Stimulated activated CD4-positive, alpha-beta T cell treated with anti-CD3 and anti-CD28 coated beads, Interleukin-1b, Interleukin-23, amount 100 ng/mL, for 48 hours (primary cell): ENCODE measurements at places on chromosomes 12 and 14.

DNA sequence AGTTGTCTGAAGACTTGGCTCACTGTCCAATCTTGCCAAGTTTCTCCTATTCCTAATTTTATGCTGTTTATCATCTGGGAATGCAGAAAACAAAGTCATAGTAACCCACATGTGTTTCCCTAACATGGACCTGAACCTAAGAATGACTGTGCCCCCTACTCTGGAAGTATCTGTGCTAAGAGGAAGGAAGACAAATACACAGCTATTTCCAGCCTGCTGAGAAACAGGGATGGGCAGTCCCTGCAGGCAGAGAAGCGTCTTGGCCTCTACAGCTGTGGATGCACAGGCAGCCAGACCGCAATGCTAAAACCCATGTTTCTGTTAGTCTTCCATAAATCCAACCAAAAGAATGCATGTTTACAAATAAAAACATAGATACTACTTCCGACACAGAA is 56.2 kb downstream of the DUSP16 start:
- DNase-seq, result no peak

DNA sequence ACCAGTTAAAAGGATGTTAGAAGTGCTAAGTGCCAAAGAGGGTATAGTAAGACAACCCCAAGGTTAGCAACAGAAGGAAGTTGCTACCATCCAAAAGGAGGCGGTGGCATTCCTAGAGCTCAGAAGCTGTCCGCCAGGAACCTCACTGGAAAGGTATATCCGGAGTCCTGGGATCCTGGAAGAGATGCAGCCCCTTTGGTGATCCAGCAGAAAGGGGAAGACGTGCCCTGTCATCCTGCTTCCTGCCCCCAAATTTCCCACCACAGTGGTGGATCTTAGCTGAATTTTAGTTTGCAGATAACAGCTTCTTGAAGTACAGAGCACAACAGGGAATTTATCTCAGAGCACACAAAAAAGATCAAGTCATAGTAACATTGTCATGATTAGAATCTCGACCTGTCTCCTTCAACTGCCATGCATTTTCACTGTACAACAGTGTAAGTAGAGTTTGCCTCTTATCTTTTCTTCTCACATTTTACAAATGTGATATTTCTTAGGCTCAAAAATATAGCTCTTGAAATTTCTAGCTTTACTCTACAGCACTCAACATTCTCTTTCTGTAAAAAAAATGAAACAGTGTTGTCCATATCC is 526.3 kb downstream of the SOX5 start:
- DNase-seq, result no peak

GRCh38 chr12:47773858-47774580 is 981 bp downstream of the SLC48A1 start:
- no peak for DNase-seq

- no peak for DNase-seq
Observed at GRCh38 chr14:100328495-100329163, 5.5 kb downstream of the SLC25A47 start.

DNA sequence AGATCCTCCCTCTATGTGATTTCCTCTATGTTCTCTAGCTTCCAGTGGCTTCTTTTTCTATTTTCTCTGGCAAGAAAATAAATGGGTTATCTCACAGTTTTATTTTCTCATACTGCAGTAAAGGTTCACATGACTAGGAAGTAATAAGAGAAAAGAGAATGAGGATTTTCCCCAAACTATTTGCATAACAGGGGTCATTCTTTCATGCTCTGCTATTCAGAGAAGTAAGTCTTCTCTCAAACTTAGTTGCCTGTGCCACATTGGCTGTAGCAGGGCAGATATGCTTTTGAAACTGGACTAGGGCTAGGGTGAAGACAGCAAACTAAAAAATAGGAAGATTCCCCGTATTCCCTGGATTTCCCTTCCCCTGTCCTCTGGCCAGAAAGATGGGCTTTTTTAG is 57.4 kb downstream of the ACSM4 start:
- DNase-seq, result no peak

GRCh38 chr14:75470238-75470797 is 42.5 kb downstream of the JDP2 start:
- DNase-seq, result no peak

DNA sequence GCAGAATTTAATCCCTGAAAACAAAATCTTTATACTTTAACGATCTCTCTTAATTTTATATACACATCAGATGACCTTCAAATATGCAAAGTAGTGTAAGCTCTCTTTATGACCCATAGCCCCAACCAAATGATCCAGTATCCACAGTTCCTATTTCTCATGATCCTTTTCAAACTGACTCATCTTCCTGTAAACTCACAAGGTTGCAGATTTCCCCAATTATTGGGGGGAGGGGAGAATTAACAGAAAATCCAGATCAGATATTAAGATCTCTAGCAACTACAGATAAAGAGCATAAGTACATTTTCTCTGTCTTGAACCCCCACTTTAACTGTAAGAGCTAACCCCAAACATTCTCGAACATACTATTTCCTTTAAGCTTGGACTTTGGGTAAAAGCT is 12.5 kb downstream of the GNS start:
- DNase-seq, result no peak

DNA sequence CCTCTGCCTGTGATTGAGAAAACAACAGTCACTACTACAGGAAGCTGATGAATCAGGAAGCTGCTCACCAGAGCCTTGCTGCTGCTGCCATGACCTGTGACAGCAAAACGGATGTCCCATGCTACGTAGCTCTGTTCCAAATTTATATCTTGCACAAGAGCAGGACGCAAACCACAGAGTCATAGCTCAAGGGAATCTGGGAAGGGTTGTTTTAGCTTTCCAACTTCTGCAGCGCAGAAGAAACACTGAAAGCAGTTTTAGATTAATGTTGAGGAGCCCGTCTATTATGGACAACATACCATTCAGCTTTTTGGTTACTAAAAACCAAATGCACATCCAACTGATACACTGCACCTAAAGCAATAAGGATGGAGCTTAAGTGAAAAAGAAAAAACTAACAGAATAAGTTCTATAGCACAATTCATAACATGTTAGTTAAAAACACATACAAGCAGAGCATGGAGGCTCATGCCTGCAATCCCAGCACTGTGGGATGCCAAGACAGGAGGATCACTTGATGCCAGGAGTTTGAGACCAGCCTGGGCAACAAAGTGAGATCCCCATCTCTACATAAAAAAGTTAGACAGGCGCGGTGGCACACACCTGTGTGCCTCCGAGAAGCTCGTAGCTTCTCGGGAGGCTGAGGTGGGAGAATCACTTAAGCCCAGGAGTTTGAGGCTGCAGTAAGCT is 1.7 kb upstream of the ANKRD33 start:
- DNase-seq, result peak; percentile 52

DNA sequence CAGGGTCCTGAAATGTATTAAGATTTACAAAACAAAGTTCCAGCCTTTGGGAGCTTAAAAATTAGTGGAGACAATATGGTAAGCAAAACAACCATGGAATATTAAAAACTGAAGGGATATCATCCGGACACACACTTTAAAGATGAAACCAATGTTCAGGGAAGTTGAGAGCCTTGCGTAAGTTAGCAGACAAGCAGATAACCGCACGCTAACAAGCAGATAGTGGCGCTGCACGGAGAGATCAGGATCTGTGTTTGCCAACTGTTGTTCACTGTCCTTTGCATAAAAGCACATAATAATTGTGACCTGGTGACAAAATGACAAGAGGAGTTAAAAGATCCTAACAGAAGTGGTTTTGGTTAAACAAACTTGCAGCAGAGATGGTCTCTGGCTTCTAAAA is 14.3 kb upstream of the TMEM229B start:
- DNase-seq, result no peak

- DNase-seq, result no peak
Observed at GRCh38 chr14:70121521-70121920, 67.2 kb downstream of the SLC8A3 start.

DNA sequence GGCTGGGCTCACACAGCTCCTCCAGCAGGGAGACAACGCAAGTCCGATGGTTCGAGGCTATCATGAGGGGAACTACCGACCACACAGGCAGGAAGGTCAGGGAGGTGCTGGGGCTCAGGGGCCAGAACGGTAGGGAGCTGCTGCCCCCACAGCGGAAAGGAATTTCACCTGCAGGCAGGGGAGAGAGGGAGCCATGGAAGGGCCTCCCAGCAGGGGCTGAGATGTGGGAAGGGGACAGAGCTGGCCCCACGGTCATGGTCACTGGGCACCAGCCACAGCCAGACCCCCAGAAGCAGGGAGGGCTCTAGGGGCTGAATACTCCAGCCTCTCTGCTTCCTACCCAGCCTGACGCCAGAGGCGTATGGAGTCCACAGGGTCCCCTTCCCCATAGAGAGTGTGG is 103.1 kb downstream of the SCARB1 start:
- no peak for DNase-seq

DNA sequence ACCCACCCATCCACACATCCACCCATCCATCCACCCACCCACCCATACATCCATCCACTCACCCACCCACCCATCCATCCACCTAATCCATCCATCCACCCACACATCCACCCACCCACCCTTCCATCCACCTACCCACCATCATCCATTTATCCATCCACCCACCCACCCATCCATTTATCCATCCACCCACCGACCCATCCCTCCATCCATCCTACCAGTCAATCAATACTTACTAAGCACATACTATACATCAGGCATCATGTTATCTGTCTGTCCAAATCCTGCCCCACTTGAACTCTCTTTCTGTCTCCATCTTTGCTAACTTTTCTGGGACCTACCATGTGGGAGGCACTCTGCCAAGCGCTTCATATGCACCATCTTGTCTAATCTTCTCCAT is 15.4 kb downstream of the GALNT9 start:
- DNase-seq, result no peak

DNA sequence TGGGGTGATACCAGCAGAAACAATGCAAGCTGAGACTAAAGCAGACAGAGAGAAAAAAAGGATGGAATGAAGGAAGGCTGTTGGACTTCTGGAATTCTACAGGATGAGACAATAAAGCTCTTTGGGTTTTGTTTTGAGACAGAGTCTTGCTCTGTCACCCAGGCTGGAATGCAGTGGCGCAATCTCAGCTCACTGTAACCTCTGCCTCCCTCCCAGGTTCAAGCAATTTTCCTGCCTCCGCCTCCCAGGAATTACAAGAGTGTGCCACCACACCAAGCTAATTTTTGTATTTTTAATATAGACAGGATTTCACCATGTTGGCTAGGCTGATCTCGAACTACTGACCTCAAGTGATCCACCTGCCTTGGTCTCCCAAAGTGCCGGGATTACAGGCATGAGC is 115.4 kb downstream of the EXOC5 start:
- no peak for DNase-seq

DNA sequence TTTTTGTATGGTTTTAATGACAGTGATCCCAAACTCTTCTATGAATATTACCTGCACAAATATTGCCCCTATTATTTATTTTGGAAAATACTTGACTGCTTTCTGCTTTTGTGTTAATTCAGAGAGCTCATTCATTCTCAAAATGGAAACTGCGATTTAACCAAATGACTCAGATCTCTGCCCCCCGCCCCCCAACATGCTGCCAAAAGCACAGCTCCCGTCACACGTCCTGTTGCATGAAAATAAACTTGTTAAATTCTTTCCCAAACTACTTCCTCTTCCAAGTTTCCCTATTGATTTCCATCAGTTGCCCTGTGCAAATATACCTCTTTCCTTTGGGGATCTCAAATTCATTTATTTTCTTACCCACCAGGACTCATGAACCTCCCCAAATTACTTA is 18.0 kb upstream of the NRDE2 start:
- no peak for DNase-seq

GRCh38 chr14:96905825-96906224 is 108.6 kb downstream of the VRK1 start:
- DNase-seq, result no peak

GRCh38 chr12:89678225-89678624 is 30.4 kb downstream of the ATP2B1 start:
- DNase-seq, result no peak

- DNase-seq, result no peak
Observed at GRCh38 chr12:108745641-108746040, 14.3 kb upstream of the CORO1C start.

DNA sequence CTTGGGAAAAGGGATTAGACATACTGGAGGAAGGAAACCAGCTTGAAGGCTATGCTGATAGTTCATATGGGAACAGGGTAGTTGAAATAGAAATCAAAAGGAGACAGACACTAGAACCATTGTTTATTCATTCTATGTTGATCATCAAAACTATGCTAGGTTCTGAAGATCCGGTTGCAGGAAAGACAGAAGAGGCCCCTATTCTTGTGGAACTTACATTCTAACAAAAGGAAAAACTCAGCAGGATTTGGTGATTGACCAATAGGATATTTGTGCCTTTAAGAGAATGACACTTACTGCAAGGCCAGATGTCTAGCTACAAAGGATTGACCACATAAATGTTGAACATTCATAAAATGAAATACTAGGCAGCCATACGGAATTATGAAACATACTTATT is 179.2 kb downstream of the AKAP6 start:
- DNase-seq, result no peak

DNA sequence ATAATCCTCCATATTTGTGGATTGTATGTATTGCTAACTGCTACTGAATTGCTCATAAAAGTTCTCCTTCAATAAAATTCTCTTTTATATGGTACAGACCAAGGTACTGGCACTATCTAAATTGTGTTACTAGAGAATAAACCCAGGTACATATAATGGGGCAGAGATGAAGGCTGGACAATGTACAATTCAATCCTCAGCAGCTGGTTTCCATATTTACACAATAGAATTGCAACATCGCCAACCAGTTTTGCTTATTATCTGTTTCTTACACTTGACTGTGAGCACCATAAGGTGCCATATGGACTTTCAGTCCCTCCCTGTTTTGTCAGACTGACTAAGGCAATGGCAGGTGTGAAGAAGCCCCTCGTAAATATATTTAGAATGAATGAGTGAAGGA is 18.1 kb downstream of the KITLG start:
- DNase-seq, result no peak

DNA sequence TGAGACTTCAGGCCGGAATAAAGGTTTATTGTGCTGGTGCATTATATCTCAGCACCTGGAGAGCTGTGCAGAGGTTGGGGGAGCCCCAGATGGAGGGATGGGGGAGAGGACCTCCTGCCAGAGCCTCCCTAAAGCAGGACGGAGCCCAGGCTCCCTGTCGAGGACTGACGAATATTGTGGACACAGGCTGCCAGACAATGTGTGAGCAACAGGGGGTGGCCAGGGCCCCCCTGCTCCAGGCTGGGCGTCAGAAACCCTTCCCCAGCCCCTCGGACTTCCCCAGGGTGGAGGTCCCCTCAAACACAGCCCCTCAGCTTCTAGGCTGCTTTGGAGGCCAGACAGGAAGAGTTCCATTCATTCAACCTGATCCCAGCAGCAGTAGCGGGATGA is 8.0 kb downstream of the TMEM119 start:
- DNase-seq, result no peak

- no peak for DNase-seq
Observed at GRCh38 chr12:6768990-6769389, 2.8 kb downstream of the PTMS start.
